Aortic smooth muscle cell (primary cell): ENCODE measurements at places on chromosomes 12 and 14. TPM values are rescaled to one million over a fixed set of nuclear protein-coding genes. Genes with fewer than 3 reads are reported as not detected.

ANKS1B gene
- 3.0 and 3.7 TPM in 2 replicates for total RNA-seq

BICDL1 gene
- total RNA-seq: not detected in 2 replicates

ENDOU gene
- 0.40 and 0.81 TPM in 2 replicates for total RNA-seq

ASB8 gene
- total RNA-seq: 15.3 and 20.6 TPM in 2 replicates

TMEM229B gene
- 1.1 and 1.2 TPM in 2 replicates for total RNA-seq

TAS2R50 gene
- total RNA-seq: 1.8 and 4.7 TPM in 2 replicates

IFI27 gene
- 10.0 and 17.7 TPM in 2 replicates for total RNA-seq

PRR4 gene
- 0.53 and 2.2 TPM in 2 replicates for total RNA-seq

KLRG1 gene
- total RNA-seq: 0.37 and 0.53 TPM in 2 replicates

LBHD2 gene
- not detected in 2 replicates for total RNA-seq

PPFIA2 gene
- total RNA-seq: 2.6 and 4.1 TPM in 2 replicates

NPAS3 gene
- total RNA-seq: under 0.01 and 0.19 TPM in 2 replicates
